ENCODE measurements at places on chromosomes 4 and X.

- no peak for DNase-seq
Observed at GRCh38 chr4:185384061-185384460, 11.7 kb downstream of the LRP2BP start.

DNA sequence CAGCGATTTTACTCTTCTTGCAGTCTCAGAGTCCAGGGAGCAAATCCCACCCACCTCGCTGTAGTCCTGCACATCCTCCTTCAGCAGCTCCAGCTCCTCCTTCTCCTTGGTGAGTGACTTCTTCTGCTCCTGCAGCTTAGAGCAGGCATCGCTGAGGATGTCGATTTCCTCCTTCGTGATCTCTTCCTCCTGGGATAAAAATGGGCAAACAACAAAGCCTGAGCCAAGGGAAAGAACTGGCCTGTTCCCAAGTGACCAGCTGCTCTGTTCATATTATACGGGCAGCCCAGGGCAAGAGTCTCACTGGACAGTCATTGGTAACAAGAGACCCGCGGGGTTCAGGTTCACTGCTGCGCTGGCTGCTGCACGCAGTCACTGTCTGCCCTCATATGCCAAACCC, 26.2 kb downstream of the FGFR3 start:
- no peak for DNase-seq

DNA sequence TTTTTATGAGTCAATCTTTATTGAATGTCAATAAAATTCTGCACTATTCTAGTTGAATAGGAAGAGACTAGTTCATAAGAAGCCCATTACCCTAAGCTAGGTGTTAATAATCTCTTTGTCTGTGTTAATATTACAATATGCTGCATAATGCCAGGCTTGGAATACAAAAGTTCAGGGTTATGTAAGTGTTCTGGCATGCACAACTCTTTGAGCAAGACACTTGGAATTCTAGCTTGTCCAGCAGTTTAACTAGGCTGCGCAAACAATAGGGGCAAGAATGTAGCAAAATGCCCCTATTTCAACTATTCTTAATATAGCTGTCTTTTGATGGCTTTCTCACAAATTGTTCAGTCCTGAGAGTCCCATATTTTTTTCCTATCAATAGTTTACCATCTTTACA, 31.3 kb upstream of the ETNPPL start:
- DNase-seq: no peak

- no peak for DNase-seq
Observed at GRCh38 chr4:108884596-108884995, 121.7 kb upstream of the ETNPPL start.

- no peak for DNase-seq
Observed at GRCh38 chrX:111411557-111411956, 435 bp downstream of the DCX start.

DNA sequence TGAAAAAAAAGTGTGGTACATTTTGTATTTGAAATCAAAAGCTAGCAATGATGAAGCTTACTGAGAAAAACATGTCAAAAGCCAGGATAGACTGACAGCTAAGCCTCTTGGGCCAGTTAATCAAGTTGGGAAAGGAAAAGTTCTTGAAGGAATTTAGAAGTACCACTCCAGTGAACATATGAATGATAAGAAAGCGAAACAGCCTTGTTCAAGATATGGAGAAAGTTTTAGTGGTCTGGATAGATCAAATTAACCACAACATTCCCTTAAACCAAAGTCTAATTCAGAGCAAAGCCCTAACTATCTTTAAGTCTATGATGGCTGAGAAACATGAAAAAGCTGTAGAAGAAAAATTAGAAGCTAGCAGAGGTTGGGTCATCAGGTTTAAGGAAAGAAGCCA, 268.3 kb downstream of the PDHA2 start:
- DNase-seq: no peak

- DNase-seq: no peak
Observed at GRCh38 chrX:46251755-46252154, 293.5 kb downstream of the ZNF674 start.

DNA sequence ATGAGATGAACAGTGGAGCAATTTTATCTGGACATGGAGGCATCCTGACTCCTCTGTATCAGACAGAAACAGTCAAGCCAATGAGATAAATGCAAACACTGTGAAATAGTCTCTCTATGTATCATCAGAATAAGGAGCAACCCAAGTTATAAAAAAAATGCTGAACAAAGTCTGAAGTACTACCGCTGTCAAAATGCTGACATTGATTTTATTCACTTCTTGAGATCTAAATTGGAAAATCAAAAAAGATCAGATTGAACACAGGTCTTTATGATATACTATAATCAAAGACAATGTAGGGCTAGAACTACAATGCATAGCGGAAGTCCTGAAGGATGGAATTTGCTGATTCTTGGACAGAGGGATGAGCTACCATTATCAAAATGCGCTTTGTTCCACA, 76.1 kb downstream of the FTHL17 start:
- DNase-seq: no peak

DNA sequence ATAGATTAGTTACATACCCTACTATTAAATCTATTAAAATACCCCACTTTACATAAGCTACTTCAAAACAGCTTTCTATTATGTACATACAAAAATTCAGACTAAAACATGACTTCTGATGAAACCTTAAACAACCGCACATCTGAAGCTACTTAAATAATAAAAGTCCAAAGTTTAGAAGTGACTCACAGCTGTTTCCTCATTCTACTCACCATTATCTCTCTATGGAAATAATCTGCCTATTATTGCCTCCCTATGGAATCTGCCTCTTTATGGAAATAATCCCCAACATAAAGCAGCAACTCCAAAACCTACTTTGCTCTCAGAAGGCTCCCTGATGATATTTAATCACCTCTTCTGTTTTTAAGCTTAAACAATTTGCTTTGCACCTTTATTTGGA, 15.7 kb upstream of the BANK1 start:
- DNase-seq: no peak

GRCh38 chr4:95867919-95868318, 28.0 kb downstream of the PDHA2 start:
- no peak for DNase-seq
